ENCODE measurements at places on chromosomes 11 and 22. TPM values are rescaled to one million over a fixed set of nuclear protein-coding genes. Genes with fewer than 3 reads are reported as not detected.
A peak's percentile ranks its signal among the peaks of the same experiment; 100 is the strongest.

DNA sequence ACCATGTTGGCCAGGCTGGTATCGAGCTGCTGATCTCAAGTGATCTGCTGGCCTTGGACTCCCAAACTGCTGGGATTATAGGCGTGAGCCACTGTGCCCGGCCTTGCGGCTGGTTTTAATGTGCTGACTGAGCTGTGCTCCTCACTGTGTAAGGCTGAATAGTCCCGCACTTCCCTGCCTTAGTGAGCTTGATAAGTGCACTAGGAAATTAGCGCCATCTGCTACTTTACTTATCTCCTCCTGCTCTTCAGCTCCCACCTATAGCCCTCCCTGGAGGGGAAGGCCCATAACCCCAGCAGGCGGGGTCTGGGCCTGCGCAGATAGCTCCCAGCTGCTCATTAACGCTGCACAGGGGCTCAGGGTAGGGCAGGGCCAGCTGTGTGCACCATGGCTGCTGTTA is 49.4 kb downstream of the CLMP start:
- DNase-seq: no peak

GRCh38 chr22:46823248-46823647 is 60.8 kb downstream of the TBC1D22A start:
- DNase-seq: no peak

- no peak for DNase-seq
Measured at GRCh38 chr11:73157101-73158010, 15.2 kb upstream of the FCHSD2 start.

GRCh38 chr11:8597182-8597581 is 3.2 kb upstream of the STK33 start:
- DNase-seq: no peak

- DNase-seq: no peak
Measured at GRCh38 chr22:46974077-46974476, 211.6 kb downstream of the TBC1D22A start.

- peak; percentile 32 for DNase-seq
Measured at GRCh38 chr11:28834877-28835276, 726.7 kb downstream of the METTL15 start.

DNA sequence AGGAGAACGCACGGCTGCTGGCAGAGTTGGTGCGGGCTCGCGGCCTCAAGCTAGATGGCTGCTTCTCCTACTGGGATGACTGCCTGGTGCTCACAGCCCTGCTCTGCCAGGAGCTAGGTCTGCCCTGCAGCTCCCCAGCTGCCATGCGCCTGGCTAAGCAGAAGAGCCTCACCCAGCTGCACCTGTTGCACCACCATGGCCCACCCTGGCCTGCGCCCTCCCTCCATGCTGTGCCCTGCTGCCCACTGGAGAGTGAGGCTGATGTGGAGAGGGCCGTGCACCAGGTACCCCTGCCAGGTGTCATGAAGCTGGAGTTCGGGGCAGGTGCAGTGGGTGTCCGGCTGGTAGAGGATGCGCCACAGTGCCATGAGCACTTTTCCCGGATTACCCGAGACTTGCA is 4.8 kb upstream of the RPS6KB2 start:
- no peak for DNase-seq

GRCh38 chr11:55655096-55655495 is 6.9 kb upstream of the OR4C6 start:
- DNase-seq: no peak

- DNase-seq: no peak
Measured at GRCh38 chr22:33535937-33536875, 384.1 kb downstream of the LARGE1 start.

GRCh38 chr11:23509821-23510220 is 649.5 kb upstream of the CCDC179 start:
- no peak for DNase-seq

GRCh38 chr11:116118138-116118470 is 613.9 kb upstream of the CADM1 start:
- no peak for DNase-seq

DNA sequence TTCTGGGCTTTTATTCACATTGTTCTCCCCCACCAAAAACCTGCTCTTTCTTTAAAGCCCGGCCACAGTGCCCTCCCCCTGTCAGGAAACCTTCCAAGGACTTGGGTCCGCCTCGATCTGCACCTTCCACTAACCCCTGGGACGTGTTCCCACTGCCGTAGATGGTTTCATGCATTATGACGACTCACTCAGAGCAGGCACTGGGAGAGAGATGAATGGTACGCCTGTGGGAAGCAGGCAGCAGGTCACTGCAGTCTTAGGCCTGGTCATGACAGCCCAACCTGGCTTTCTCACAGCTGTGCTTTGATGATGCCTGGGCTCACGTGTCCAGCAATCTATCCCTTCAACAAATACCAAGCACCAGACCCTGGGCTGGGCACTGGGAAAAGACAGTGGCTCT is 115.7 kb downstream of the WNT7B start:
- DNase-seq: no peak

DNA sequence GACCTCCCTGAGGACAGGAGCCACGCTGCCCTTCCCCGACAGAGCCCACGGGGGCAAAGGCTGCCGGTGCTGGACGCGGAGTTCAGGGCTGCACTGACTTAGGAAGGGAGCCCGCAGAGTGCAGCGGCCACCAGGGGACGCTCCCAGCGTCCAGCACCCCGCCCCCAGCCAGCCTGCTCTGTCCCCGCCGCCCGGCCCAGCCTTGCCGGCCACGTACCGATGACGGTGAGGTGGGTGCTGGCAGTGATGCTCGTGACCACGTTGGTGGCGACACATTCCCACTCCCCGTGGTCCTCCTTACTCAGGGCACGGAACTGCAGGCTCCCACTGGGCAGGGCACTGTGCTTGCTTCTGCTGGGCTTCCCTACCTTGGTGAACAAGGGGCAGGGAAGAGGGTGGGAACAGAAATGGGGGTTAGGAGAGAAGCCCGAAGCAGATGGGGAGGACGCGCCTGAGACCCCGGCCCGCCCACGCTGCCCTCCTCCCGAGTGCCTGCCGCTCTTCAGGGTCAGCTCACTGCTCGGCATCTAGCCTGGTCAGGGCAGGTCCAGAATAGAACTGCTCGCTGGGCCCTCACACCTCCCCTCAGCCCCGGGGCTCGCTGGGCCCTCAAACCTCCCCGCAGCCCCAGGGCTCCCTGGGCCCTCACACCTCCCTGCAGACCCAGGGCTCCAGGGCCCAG is 25.9 kb downstream of the IGSF9B start:
- no peak for DNase-seq

- DNase-seq: no peak
Measured at GRCh38 chr11:122140500-122140899, 24.5 kb upstream of the BLID start.

GRCh38 chr11:45248501-45249011 is 37.6 kb downstream of the SYT13 start:
- no peak for DNase-seq

DNA sequence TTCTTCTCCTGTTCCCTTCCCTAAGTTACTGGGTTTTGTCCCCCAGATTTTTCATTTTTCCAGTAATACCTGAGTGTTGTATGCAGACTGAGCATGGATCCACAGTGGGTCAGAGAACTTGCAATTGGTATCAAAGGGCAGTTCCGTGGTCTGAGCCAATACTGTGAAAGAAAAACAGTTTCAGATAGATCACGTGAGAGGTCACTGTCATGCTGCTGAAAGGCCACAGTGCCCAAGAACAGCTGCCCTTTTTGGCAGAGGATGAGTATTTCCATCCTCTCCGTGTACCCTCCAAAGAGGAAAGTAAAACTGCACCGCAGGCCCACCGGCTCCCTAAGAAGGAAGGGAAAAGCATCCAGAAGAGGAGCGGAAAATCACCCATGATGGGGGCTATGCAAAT is 73.0 kb upstream of the TBCEL start:
- no peak for DNase-seq

GRCh38 chr11:62999649-63000048 is 14.9 kb upstream of the SLC22A6 start:
- DNase-seq: no peak

DNA sequence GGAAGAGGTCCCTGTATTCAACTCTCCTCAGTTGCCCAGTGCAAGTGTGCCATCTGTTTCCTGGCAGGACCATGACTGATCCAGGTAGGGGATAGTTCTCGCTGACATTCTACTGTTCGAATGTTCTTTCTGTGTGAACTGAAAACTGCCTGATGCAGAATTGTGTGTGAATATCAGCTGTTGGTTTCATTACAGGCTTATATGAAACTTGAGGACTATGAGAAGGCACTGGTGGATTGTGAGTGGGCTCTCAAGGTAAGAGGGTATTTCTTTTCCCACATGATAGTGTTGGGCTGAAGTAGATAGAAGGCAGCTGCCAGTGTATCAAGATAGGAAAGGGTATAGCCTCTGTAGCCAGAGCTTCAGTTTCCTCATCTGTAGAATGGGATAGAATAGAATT is 15.3 kb downstream of the TTC12 start:
- DNase-seq: no peak

- DNase-seq: no peak
Measured at GRCh38 chr11:20114588-20114987, 45.7 kb downstream of the DBX1 start.

DNA sequence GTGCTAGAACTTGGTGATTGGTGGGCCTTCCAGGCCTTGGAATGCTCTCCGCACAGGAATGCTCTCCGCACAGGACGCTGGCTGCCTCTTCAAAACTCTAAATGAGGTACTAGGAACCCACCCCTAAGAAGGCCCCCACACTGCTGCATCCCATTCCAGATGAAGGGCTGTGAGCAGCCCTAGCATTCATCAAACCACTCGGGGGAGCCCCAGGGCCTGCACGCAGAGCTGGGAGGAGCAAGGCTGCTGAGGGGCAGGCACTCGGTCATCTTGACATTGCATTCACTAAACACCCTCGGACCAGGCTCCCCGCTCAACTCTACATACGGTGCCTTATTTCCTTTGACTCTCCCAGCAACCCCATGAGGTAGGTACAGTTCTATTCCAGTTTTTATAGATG is 49.2 kb upstream of the EMID1 start:
- no peak for DNase-seq

- peak; percentile 57 for DNase-seq
Measured at GRCh38 chr11:86524620-86525352, 147.6 kb downstream of the ME3 start.

DNA sequence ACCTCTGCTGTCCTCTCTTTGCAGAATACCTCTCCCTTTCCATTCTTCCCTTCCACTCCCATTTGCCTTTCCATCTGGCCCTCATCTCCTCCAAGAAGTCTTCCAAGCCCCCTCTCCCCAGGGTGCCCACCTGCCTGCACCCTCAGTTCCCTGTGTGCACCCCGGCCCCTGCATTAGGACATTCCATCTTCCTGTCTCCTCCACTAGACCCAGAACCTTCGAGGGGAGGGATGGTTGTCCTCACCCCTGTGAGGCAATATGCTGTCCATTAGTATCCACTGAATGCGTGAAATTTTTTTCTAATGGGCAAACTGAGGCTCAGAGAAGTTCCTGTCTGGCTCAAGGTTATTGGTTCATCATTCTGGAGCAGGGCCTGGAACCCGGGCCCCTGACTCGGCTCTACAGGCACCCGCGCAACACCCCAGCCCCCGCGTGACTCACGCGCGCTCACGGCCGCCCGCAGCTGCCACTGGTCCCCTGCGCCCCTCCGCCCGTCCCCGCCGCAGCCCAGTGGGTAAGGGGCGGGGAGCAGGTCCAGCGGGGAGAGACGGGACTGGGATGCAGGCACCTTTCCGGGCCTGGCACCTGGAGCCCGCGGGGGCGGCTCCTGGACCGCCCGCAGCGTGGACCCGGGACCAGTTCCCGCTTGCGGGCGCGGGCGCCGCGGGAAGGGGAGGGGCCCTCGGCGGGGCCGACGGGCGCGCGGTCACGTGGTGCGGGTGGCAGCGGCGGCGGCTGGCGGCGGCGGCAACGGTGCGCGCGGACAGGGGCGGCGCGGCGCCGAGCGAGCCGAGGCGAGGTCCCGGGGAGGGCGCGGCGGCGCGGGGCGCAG is 7.0 kb downstream of the SEPTIN3 start:
- no peak for DNase-seq

DNA sequence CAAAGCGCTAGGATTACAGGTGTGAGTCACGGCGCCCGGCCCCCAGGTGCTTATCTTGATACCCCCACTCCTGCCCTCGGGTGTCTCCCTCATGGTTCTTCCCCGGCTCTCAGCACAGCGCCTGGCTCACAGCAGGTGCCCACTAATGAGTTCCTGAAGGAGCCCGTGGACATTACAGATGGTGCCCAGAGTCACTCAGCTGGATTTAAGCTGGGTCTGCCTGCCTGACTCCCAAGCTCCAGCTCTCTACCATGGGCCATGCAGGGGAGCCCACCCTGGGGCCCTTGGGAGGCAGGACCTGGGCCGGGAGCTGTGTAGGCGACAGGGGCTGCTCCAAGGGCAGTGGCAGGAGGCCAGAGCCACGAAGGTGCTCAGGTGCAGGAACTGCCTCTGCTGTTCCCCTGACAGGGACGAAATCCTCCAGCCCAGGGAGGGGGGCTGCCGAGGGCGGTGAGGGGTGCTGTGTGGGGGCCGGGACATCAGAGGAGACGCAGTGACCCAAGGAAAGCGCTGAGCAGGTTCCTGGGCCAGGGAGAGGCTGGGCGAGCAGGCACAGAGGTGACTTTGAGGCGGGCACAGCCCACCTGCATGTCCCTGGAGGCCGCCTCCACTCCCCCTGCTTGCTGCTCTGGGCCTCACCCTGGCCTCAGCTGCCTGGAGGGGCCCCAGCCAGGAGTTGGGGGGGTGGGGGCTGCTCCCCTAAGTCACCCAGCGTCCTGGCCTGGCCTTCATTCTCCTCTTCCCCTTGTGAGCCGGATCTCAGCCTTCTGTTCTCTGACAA is 14.6 kb upstream of the FLRT1 start:
- DNase-seq: no peak

DNA sequence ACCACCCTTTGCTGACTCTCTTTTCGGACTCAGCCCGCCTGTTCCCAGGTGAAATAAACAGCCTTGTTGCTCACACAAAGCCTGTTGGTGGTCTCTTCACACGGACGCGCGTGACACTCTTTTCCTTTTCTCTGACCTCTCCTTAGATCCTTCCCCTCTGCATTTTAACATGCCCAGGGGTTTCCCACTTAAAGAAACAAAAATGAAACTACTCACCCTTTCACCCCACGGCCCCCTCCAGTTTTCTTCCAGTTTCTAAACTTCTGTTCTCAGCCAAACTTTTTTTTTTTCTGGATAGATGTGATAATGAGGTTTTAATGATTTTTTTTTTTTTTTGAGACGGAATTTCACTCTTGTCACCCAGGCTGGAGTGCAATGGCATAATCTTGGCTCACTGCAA is 32.8 kb upstream of the NUP50 start:
- no peak for DNase-seq

DNA sequence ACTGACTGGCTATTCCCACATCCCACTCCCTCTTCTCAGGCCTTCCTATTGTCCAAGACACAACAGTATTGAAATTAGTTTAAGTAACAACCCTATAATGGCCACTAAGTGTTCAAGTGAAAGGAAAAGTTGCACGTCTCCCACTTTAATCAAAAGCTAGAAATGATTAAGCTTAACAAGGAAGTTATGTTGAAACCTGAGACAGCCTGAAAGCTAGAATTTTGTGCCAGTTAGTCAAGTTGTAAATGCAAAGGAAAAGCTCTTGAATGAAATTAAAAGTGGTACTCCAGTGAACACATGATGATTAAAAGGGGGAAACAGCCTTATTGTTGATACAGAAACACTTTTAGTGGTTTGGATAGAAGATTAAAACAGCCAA is 332.7 kb downstream of the CASP12 start:
- no peak for DNase-seq

Gene GRK2
- 46.4 TPM for total RNA-seq

Gene CBLIF
- not detected for total RNA-seq

Gene WNT11
- total RNA-seq: 0.21 TPM

Gene CHCHD10
- 13.5 TPM for total RNA-seq

Gene CNGA4
- total RNA-seq: 0.14 TPM

Gene CARD18
- not detected for total RNA-seq

Gene OR51F2
- not detected for total RNA-seq

Gene NCAPH2
- total RNA-seq: 41.3 TPM
